Brain microvascular endothelial cell (primary cell): ENCODE measurements at places on chromosomes 4 and X.

GRCh38 chr4:153385784-153386183, 41.3 kb downstream of the MND1 start:
- DNase-seq: no peak

- no peak for DNase-seq
These were observed 2.2 kb downstream of the NKX6-1 start for GRCh38 chr4:84496706-84497503.

- DNase-seq: no peak
These were observed 224.6 kb downstream of the SCFD2 start for GRCh38 chr4:53141308-53141707.

DNA sequence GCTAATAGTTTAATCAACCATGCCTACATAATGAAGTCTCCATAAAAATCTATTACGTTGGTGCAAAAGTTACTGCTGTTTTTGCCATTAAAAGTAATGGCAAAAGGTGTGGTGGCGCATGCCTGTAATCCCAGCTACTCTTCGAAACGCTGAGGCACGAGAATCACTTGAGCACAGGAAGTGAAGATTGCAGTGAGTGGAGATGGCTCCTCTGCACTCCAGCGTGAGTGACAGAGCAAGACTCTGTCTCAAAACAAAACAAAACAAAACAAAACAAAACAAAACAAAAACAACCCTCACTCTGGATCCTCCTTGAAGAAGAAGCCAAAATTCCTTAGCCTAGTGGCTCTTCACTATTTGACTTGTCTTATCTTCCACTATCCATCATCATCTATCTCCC, 78.0 kb downstream of the MSN start:
- DNase-seq: no peak

DNA sequence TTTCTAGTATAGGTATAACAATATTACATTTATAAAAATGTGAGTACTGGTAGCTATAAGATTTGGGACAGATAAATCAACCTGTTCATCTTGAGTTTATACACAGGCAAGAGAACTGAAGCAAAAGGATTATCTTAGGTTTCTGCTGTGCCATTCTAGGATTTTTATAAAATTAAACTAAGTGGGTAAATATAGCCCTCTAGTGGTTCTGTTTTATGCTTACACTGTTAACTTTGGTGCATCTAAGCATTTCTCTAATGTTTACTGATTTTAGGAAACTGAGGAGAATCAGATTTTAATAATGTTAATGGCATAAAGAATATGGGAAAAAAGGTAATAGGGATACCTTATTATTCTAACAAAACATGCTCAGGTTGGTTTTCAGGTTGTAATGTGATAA, 1.1 kb upstream of the RRH start:
- DNase-seq: no peak

- DNase-seq: peak; percentile 99
These were observed 205.4 kb downstream of the DCLK2 start for GRCh38 chr4:150283689-150284088.

DNA sequence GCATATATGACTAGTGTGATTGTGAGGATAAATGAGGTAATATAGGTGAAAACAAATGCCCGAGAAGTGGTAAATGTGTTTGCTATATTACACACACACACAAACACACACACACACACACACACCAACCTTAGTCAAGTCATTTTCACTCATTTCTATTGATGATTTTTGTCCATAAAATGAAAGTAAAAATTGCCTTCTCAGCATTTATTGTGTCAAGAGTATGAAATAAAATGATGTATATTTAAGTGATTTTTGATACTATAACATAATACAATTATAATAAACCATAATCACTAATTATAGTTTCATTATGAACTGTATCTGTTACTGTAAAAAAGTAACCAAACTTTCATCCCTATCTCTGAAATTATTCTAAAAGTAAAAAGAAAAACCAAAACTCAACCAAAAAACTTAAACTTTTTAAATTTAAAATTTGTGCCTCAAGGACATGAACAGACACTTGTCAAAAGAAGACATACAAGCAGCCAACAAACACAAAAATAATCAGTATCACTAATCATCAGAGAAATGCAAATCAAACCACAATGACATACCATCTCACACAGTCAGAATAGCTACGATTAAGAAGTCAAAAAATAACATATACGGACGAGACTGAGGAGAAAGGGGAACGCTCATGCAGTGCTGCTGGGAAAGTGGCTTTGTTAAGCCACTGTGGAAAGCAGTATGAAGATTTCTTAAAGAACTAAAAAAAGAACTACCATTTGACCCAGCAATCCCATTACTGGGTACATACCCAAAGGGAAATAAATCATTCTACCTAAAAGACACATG, 601.0 kb downstream of the TMA16 start:
- DNase-seq: peak; percentile 22

- peak; percentile 4 for DNase-seq
These were observed 697 bp downstream of the CEP135 start for GRCh38 chr4:55949482-55949802.

DNA sequence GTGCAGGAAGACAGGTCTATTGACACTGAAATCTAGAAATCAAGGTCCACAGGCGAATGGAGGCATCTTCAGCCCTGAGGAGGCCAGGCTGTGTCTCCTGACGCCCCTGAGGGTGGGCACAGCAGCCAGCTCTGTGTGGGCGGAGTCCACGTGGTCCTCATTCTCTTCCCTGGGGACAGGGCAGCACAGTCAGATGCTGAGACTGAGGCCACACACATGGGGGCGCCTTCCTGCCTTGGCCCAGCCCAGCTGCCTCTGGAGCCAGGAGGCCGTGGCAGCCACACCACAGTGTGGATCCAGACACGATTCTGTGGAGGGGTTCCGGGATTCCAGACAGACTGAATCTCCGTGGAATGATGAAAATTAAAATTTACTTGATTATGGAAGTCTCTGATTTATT, 20.8 kb downstream of the FGFR3 start:
- no peak for DNase-seq

GRCh38 chr4:145775406-145775805, 95.5 kb downstream of the C4orf51 start:
- DNase-seq: no peak

GRCh38 chrX:153631907-153632594, 15.0 kb upstream of the DUSP9 start:
- no peak for DNase-seq

- DNase-seq: no peak
These were observed 40.9 kb downstream of the KDM6A start for GRCh38 chrX:44913656-44914531.

DNA sequence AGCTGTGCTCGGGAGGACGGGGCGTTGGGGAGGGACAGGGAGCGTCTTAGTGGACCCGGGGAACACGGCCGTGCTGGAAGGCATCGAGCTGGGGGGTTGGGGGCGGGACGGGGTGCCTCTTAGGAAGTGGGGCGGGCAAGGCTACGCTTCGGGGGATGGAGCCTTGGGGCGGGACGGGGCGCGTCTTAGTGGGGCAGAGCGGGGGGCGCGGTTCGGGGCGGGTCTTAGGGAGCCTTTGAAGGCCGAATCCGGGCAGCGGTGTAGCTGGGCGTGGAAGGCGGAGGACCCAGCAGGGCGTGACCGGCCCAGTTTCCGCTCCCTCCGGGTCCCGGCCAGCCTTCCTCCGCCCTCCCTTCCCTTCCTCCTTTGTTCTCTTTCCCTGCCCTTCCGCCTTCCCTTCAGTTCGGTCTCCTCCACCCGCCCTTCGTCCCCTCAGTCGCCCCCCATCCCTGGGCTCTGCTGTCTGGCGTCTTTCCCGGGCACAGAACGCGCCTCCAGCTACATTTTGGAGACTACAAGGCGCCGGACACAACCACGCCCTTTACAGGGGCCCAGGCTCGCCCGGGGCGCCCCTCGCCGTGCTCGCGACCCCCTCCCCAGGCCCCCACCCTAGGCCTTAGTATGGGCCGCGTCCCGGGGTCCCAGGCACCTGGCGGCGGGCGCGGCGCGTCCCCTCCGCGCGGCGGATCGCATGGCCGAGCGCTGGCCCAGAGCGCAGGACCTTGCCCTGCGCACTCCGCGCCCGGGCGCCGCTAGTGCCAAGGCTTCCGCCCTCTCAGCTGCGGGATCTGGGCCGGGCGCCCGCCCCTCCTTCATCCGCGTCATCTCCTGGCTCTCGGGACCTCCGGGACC, at the start of gene ARSD:
Gene ARSD, minus strand, starts transcription at position 757 of the 852 bp plus-strand sequence. Its CDS starts 64 bp downstream, at position 693.
- DNase-seq: peak; percentile 85

DNA sequence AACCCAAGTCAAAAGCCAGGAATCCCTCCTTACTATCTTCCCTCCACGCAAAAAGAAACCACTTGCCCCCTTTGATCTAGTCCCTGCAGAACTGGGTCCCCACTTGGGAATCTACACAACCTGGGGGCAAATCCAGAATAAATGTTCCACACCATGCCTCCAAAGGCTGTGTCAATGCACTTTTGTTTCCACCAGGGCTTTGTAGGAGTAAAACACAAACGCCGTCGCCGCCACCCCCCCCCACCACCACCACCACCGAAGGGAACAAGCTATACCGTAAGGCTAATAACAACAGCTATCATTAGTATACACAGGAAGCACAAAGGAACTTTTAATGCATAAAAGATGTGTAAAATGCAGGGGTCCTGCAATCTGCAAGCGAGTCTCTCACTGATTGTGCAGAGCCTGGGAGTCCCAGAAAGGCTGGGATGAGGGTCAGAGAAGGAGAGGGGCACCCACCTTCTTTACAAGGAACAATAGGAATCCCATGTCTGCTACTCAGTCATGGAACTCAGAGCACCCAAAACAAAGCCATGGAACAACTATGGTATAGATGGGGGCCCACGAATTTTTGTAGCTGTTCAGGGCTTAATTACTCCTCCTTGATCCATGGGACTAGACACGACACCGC, 13.2 kb downstream of the BCOR start:
- DNase-seq: no peak

DNA sequence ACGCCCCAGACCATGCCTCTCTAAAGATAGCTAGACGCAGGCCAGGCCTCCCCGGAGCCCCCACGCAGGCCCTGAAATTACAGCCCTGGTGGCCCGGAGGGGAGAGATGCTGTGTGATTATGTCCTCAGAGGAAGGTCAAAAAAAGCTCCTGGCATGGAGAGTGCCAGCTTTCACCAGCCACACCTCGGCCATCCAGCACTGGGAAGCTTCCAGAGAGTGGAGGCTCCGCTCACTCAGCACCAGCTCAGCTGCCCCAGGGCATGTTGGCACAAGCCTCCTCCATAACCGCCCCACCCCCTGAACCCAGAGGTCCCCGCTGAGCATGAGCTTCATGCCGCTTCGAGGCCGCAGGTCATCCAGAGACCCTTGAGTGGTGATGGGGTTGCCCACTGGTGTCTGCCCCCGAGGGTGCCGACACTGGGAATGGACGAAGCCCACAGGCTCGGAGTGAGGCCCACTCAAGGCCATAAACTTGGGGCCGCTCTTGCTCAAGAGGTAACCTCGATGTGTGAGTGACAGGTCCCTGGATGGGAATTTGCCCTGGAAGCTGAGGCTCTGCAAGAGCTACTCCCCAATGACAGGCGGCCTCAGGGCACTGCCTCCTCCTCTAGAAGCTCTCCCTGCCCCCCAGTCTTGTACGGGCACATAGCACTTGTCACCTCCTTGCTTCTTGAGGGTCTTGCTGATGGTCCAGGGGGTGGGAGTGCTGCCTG, 4.4 kb upstream of the BGN start:
- DNase-seq: no peak

- DNase-seq: no peak
These were observed 119.8 kb downstream of the DCK start for GRCh38 chr4:71113294-71113693.

DNA sequence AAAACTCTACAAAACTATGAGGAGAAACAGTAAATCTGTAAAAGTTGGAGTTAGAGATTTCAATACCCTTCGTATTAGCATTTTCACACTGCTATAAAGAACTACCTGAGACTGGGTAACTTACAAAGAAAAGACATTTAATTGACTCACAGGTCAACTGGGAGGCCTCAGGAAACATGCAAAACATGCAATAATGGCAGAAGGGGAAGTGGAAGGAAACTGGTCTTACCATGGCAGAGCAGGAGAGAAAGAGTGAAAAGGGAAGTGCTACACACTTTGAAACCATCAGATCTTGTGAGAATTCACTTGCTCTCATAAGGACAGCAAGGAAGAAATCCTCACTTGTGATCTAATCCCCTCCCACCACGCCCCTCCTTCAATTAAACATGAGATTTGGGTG, 949.9 kb downstream of the TECRL start:
- no peak for DNase-seq

GRCh38 chr4:113077575-113077974, 28.1 kb downstream of the ANK2 start:
- no peak for DNase-seq

DNA sequence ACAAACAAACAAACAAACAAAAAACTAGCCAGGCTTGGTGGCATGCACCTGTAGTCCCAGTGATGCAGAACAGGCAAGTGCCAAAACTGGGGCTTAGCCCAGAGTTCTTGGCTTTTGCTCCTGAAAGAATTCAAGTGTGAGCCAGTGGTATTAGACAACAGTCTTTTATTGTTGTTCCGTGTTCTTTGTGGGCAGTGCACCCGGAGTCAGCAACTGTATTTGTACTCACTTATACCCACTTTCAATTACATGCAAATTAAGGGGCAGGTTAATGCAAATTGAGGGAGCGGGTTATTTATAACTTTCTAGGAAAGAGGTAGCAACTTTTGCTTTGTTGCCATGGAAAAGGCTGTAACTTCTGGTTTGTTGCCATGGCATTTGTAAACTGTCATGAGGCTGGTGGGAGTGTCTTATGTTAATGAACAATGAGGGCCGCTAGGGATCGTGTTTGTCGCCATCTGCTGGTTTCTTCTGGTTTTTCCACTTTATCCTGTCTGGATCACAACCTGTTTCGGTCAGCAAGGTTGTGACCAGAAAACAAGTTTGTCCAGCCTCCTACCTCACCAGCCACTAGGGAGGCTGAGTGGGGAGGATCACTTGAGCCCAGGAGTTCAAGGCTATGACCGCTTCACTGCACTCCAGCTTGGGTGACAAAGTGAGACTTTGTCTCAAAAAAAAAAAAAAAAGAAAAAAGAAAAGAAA, 88.8 kb upstream of the ESX1 start:
- DNase-seq: peak; percentile 87

DNA sequence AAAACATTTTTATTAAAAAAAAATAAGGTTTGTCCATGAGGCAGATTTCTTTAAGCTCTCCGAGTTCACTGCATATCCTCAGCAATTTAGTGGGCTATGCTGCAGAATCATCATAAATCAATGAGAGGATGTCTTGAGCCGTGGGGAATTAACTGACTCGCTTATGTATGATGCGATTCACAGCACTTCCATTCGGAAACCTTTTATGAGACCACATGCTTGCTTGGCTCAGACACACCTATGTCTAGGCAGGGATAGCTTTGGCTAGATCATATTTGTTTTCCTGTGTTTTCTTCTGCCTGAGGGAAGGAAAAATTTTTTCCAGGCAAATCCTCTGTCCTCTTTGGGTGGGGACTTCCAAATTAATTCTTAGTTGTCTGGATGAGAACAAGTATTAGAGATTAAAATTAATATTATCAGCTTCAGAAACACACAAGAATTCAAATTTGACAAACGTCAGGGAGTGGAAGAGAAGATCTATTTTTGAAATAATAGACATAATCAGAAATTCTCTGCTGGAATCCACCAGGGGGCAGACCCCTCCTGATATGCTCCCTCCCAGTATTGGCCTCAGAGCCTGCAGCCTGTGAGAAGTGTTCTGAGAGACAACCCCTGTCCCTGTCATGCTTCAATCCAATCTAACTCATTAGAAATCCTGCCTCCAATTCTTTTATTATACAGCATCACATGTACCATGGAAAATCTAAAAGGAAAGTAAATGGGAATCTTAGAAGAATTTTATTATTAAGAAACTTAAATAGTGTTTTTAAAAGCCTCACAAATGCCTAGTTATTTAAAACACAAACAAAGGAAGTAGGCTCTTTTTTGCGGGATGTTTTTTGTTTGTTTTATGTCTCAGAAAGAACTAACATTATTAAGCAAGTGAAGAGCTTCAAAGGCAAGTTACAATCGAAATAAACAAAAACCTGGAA, 345.1 kb upstream of the TACR3 start:
- DNase-seq: peak; percentile 12

- no peak for DNase-seq
These were observed 41.8 kb downstream of the GPC4 start for GRCh38 chrX:133373386-133374079.
